ENCODE measurements at places on chromosomes 12 and 14.
A peak's percentile ranks its signal among the peaks of the same experiment; 100 is the strongest.

DNA sequence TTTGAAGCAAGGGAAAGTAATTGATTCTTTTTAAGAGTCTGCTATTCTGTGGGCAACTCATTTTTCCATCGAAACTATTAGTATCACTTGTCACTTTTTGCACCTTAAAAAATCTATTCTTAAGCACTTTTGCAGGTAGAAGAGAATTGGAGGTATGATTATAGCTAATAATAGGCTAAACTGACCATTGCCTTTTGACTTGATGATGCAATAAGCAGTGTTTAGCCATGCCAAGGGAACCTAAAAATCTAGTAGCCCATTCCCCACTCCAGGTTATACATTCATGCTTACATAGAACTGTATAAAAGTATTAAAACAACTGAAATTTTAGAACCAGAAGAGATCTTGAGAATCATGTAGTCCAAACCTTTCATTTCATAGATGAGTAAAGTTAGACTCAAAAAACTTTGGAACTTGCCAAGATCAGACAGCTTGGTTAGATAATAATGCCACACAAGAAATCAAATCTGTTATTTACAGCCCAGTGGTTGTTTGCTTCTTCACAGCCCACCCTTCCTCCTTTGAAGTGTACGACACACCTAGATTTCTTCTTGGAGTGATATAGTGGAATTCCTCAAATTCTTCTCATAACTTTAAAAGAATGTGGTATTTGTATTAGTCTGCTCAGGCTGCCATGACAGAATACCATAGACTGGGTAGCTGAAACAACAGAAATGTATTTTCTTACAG, 21.7 kb upstream of the GARIN2 start:
- peak; percentile 13 for DNase-seq

DNA sequence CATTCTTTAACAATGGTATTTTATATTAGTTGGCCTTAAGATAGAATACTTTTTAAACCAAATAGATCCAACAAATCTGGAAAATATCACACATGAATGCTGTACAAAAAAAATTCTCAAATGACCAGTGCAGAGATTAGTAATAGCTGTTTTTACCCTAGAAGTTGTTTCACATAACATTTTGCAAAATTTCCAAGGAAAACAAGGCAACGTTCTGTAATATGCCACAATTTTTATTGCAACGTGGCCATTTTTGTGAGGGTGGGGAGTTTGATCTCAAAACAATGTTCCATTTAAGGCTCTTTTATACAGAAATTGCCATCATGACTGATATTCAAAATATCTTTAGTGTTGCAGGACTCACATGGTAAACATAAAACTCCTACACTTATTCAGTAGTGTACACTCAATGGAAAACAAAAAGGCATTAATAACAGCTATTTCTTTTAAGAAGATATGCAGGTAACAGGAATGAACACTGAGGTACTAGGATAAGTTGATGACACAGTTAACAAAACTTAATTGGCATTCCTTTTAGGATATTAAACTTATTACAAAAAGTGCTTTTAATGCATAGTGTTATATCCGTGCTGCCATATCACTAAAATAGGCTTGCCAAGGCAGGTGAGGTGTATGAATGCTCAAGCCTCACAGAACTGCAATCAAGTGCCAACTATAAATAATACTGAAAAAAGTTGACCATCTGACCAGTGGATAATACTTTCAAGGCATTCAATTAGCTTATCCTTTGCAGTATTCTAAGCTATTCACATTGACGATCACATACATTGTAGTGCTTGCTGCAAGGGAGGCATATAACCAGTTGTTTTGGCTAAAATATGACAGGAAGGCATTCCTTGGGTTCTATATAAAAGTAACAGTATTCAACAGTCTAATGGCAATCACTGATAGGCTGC, 2.3 kb downstream of the CFL2 start:
- DNase-seq, result no peak

GRCh38 chr12:75480469-75480949, at the start of gene GLIPR1:
TSS of gene GLIPR1 (plus strand) at chr12:75480755. CDS start at chr12:75480881, 126 bp downstream.
- peak; percentile 99 for DNase-seq

DNA sequence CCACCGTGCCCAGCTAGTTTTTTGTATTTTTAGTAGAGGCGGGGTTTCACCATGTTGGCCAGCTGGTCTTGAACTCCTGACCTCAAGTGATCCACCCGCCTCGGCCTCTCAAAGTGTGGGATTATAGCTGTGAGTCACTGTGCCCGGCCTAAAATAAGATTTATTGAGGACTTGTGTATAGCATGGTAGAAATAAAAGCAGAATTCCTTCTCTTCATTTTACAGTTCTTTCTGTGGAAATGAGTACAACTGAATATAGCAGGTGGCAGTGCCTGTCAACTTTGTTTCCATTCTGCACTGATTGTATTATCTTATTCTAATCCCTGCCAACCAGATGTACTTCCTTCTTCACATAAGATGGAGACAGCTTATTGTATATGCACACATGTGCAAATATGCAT, 41.0 kb downstream of the DIP2B start:
- DNase-seq, result peak; percentile 47

- DNase-seq, result no peak
Observed at GRCh38 chr12:103783744-103784664, 57.0 kb downstream of the NT5DC3 start.

DNA sequence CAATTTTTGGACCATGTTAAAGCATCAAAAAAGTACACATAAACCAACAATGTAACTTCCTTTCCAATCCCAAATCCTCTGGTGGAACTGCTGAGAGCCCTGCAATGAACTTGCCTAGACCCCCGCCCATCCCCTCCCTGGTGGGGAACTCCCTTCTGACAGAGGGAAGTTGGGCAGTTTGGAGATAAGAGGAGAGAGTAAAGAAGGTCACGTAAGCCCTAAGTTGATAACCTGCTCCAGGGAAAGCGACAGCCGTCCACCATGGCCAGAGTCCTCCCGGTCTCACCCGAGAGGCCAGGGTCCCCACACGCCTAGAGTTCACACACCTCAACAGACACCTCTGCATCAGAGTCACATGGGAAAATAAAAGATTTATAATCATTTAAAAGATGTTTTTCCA, 138.7 kb downstream of the EGLN3 start:
- DNase-seq, result no peak

DNA sequence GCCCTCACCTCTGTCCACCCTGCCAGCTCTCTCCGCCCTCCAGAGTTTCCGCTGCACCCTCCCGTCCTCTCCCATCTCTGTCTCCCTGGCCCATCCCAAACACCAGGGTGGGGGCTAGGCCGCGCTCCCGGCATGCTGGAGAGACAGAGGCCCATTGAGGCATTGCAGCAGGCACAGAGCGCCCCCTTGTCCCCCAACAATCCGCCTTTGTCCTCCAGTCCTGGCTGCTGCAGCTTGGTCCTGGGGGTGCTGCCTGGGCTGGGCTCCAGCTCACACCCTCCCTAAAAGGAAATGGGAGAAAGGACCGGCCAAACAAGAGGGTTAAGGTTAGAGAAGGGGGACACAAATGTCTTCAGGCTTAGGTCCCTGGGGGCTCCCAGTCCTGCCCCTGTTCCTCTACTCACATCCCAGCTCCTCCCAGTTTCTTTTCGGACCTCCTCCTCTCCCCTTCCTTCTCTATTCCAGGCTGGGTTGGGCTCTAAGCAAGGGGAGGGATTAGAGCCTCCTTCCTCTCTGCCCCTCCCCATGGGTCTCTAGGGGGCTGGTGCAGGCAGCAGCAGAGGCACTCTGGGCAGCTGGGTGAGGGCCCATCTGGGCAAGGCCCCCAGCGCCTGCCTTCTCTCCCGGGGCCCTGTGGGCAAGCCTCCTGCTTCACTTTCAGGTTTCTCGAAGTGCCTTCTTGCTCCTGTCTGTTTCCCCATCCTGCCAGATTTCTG, at the start of gene CMTM5:
CMTM5 (plus strand) TSS at position 565 of the 716 bp plus-strand sequence. CDS start 206 bp downstream, outside the sequence.
- DNase-seq, result no peak

DNA sequence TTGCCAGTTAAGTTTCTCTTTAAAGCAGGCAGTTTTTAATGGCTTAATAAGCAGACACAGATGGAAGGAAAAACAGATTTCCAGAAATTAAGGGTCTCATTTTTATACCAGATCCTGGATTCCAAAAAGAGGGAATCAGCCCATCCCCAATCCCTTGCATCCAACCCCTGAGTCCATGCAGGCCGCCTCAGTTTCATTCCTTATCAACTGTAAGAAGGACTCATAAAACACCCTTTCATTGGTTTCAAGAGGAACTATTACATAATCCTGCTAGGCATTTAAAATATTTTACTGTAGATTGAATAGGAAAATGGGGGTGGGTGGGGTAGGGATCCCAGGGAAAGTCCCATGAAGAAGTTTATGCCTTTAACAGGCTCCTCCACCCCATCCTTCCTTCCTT, 9.4 kb downstream of the CCDC184 start:
- no peak for DNase-seq

- no peak for DNase-seq
Observed at GRCh38 chr12:69608114-69608513, 2.6 kb downstream of the LRRC10 start.

DNA sequence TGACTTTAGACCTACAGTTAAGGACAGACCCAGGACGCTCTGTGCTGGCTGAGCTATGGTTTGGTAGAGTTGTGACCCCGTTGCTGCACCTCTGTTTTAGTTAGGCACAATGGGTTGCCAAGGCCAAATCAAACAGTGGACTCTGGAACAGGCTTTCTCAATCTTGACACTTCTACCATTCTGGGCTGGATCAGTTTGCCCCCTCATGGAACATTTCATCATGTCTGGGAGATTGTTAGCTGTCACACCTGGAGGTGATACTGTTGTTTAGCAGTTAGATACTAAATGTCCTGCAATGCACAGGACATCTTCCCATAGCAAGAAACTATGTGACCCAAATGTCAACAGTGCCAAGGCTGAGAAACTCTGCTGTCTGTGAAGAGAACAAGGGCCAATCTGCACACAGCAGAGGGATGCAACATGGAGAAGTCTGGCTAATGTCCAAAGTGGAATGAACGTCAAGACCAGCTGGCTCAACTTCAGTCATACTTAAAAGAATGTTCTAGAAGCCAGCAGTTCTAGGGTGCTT, 65.6 kb upstream of the DICER1 start:
- peak; percentile 21 for DNase-seq

GRCh38 chr14:104555430-104556255, 23.9 kb upstream of the C14orf180 start:
- no peak for DNase-seq

- peak; percentile 74 for DNase-seq
Observed at GRCh38 chr12:12181511-12181910, 85.3 kb downstream of the LRP6 start.

GRCh38 chr12:128316973-128317526, 50.1 kb downstream of the TMEM132C start:
- DNase-seq, result no peak

GRCh38 chr14:24436355-24437019, 6.1 kb downstream of the SDR39U1 start:
- peak; percentile 84 for DNase-seq

GRCh38 chr12:132385923-132386751, 56.7 kb upstream of the GALNT9 start:
- DNase-seq, result no peak

DNA sequence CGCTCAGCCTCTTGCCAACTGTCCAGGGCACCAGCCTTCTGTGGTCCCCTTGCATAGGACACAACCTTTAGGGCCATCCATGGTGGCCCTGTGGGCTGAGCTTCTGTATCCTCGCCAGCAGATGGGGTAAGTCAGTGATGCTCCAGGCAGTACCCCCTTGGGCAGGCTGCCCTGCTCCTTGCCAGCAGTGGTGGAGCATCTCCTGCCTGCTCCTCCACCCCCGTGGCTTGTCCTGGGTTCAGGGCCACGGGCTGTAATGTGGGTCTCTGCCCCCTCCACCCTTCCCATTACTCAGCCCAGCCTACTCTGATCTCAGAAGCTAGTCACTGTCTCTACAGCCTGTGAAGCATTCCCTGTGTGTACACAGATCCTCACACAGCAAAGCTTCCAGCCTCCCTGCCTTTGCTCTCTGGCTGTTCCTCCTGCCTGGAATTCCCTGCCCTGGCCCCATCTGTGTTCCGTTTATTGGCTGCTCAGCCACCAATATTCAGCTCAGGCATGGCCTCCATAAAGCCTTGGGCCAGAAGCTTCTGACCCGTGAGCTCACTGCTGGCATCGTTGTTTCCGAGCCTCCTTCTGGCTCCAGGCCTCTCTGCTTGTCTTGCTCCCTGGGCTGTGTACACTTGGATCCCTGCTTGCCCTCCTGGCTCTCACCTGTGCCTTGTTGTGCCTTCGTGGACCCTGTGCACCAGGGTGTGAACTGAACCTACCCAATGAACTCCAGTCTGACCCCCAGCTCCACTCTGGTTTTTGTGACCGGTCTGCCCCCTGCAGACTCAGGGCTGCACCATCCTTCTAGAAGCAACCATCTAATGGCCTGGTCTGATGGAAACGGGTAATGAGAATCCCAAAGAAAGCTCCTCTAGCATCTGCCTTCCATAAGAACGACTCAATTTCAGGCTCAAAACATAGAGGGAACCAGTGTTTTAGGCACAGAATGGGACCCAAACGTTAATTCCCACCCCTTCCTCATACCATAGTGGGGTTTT, 177.0 kb upstream of the PRMT8 start:
- peak; percentile 40 for DNase-seq

DNA sequence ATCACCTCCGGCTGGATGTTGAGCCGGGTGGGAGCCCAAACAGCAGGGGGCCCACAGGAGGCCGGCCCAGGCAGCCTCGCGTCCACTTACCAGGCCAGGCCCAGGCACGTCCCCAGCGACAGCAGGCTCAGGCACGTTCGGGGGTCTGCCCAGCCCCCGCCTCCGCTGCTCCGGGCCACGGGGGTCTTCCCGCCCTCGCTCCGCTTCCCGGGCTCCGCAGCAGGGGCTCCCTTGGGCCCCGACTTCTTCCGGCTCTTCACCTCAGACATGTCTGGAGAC, 216 bp downstream of the IKBIP start:
- no peak for DNase-seq

GRCh38 chr12:109110988-109111495, 5.3 kb upstream of the ACACB start:
- DNase-seq, result peak; percentile 83

GRCh38 chr12:59637692-59638070, 41.9 kb downstream of the SLC16A7 start:
- no peak for DNase-seq

- no peak for DNase-seq
Observed at GRCh38 chr12:4157122-4157521, 116.4 kb upstream of the CCND2 start.

GRCh38 chr14:58746261-58746660, 108.5 kb downstream of the DACT1 start:
- DNase-seq, result peak; percentile 95

GRCh38 chr14:75489480-75489837, 32.8 kb upstream of the BATF start:
- DNase-seq, result no peak

GRCh38 chr12:131229426-131230339, 276.0 kb downstream of the ADGRD1 start:
- no peak for DNase-seq

GRCh38 chr14:20413744-20414082, 412 bp upstream of the TEP1 start:
- peak; percentile 32 for DNase-seq

DNA sequence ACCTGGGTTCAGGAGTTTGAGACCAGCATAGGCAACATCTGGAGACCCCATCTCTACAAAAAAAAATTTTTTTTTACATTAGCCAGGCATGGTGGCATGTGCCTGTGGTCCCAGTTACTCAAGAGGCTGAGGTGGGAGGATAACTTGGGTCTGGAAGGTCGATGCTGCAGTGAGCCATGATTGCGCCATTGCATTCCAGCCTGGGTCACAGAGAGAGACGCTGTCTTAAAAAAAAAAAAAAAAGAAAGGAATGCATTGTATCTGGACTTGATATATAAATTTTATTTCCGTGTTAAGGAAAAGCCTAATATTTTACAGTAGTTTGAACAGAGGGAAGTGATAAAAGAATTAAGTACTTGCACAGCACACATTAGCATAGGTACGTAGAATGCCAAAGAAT, 97.2 kb downstream of the ZC3H14 start:
- peak; percentile 5 for DNase-seq

All from HCEC 1CT (cell line).